ENCODE measurements at places on chromosomes 13 and 19.

GRCh38 chr13:89315287-89315686, 1644.1 kb downstream of the SLITRK5 start:
- DNase-seq = no peak

DNA sequence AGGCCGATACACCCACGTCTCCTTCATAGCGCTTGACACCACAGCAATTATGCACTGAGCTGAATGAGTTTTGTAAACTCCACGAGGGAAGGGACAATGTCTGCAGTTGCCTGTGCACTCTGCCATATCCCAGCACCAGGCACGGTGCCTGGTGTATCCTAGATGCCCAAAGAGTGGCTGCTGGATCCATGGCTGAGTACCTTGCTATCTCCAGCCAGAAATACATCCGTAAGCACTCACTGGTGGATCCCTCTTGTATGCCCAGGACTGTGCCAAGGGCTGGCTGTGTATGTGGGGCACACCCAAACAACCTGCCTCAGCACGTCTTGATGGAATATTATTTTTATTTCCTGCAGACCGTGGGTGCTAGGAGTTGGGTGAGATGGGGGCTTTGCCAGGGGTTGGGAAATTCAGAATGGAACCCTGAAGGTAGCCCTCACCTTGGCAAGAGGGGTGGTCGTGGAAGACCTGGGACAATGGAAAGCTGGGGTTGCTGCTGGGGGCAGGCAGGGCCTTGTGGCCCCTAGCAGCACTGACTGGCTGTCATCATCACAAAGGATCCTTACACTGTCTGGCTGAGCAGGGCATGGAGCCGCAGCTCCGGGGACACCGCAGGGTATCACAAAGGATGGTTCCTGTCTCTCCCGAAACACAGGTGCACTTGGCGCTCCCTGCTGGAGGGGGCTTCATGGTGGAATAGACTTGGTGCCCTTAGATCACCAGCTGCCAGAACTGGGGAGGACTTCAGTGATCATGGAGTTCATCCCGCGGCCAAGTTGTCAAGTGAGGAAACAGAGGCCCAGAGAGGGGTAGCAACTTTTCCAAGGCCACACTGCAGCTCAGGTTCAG, 131.3 kb downstream of the URI1 start:
- no peak for DNase-seq

GRCh38 chr19:6268382-6268771, 11.4 kb downstream of the MLLT1 start:
- DNase-seq = no peak

DNA sequence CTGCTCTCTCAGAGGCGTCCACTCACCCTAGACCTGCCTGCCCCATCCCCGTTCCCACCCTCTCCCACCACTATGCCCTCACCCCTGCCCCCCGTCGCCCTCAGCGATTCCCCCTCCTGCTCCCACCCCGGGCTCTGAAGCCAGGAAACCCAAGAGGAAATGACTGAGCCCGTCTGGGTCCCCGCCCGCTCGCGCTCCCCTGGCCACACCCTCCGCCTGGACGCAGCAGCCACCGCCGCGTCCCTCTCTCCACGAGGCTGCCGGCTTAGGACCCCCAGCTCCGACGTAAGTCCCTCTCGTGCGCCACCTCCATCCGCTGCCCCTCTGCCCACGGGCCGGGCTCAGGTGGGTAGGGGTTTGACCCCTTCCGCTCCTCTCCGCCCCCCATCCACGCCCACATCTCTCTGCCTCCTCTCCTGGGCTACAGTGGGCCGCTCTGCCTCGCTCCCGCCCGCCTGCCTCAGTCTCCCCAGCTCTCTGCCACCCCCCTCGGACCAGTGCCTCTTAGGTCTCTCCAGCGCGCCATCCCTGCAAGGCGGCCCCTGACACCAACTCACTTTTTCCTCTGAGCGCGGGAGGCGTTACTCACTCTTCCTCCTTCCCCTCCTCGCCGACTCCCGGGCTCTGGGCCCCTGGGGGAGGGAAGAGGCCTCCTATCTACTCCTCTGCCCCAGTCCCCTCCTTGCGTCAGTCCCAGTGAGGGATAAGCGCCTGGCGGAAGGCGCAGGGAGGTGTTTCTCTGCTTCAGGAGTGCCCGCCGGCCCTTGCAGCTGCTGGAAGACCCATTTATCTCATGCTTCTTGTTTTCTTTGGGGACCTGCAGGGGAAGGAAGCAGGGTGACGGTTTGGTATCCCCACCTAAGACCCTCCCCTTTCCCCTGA, at the start of gene FXYD5:
Gene FXYD5, plus strand, starts transcription at position 211 of the 882 bp plus-strand sequence. CDS start 816 bp downstream, outside the sequence.
- DNase-seq = peak; percentile 86

DNA sequence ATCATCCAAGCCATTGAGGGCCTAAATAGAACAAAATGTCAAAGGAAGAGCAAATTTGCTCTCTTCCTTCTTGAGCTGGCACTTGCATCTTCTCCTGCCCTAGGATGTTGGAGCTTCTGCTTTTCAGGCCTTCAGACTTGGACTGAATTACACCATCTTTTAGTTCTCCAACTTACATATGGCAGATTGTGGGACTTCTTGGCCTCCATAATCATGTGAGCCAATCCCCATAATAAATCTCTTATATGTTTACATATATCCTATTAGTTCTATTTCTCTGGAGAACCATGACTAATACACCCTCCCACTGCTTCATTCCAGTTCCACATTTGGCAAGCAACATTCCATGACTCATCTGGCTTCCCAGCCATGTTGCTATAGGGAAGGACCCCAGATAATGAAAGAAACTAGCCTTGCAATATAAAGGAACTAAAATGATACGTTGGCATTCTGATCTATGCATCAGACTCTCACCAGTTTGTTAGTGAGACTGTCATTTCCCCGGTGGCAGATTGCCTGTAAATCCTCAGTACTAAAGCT, 11.0 kb upstream of the ACOD1 start:
- peak; percentile 88 for DNase-seq

DNA sequence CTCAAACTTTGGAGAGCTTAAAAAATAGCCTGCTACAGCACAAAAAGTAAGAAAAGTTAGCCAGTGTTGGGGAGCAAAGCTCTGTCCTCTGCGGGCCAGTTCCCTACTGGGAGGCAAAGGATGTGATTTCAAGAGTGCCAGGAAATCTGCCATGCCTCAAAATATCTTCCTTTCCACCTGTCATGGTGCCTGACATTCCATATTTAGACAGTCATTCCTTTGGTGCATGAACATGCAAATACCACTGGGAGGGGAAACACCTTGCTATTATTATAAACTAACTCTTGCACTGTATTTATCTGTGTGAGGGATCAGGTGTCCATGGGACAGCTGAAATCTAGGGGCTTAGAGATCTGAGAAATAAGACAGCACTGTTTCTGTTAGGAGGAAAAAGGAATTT, 10.3 kb downstream of the FREM2 start:
- no peak for DNase-seq

- DNase-seq = peak; percentile 26
Measured at GRCh38 chr13:48733739-48734335, 80.1 kb downstream of the CYSLTR2 start.

DNA sequence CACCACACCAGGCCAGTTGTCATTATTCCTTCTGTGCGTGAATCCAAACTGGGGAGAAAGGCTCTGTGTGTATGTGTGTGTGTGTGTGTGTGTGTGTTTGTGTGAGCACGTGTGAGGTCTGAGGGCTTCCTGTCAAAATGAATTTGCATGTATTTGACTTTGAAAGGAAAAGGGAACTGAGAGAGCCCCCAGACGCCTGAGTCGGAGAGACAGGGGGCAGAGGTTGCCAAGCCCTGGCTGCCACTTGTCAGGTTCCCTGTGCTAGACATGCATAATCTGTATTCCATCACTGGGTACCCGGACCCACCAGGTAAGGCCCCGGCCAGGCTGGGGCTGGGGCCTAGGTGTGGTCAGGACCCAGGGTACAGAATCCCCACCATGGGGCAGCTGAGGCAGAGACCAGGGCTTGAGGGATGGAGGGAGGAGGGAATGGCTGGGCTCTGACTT, at the start of gene CLEC17A:
Gene CLEC17A, plus strand, starts transcription at position 191 of the 447 bp plus-strand sequence. Its CDS starts 77 bp downstream, at position 268.
- DNase-seq = no peak

GRCh38 chr13:113655346-113656002, 2.5 kb downstream of the ATP4B start:
- no peak for DNase-seq

DNA sequence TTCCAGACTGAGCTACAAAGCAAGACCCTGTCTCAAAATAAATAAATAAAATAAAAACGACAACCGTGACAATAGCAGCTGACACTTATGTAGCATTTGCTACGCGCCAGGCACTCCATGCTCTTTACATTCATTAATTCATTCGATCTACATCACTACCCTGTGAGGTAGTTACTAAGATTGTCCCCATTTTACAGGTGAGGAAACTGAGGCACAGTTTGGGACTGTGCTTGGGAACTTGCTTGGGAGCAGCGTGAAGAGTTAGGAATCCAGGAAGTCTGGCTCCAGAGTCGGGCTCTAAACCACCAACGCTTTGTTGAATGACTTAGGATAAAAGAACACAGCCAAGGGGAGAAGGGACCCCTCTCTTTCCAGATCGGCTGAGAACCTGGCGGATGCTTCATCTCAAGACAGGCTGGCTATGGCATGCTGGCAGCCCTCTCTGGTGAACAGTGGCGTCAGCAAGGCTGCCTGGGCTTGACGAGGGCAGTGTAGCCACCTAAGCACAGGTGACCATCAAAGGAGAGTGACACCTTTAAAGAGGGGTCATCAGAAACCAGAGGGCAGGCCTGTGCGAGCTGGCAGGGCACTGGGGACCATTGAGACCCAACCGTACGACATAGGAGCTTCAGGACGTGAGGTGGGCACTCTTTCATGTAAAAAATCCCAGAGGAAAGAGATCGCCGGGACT, 591 bp downstream of the DOHH start:
- DNase-seq = no peak
